ENCODE measurements at places on chromosomes 5 and 9.
A peak's percentile ranks its signal among the peaks of the same experiment; 100 is the strongest.

DNA sequence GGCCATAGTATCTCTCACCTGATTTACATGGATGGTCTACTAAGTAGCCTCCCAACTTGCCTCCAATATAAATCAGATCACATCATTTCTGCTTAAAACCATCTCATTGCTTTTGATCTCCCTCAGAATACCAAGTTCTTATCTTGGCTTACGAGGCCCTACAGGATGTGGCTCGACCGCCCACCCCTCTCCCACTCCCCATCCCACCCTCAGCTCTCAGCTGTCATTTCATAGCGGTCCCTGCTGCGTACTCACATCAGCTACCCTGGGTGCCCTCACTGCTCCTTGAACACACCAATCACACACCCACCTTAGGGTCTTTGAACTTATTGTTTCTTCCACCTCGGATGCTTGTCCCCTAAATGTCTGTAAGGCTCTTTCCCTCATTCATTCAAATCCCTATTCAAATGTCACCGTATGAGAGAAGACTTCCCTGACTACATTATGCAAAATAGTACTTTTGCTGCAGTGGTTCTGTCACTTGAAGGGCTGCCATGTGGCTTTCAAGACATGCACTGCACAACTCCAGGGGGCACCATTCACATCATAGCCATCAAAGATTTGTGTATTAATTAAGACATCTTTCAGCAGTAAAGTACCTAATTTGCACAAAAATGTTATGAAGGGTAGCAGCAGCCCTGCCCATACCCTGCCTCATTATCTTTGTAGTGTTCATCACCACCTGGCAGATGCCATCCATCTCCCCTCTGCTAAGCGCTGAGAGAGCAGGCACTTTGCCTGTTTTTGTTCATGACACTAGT is 171.1 kb downstream of the ENC1 start:
- H3K27me3 ChIP-seq, result peaks cover 13% of the 10 kb centered on the region
- H3K4me1 ChIP-seq, result no peaks in the 10 kb centered on the region
- H3K4me3 ChIP-seq, result no peak overlapping the region
- no peaks in the 10 kb centered on the region for H3K36me3 ChIP-seq
- H3K27ac ChIP-seq, result no peak overlapping the region
- no peak for DNase-seq

GRCh38 chr5:115577741-115578140 is 24.5 kb downstream of the TICAM2 start:
- no peak overlapping the region for H3K27ac ChIP-seq
- H3K4me1 ChIP-seq, result peaks cover 2% of the 10 kb centered on the region
- H3K4me3 ChIP-seq, result no peak overlapping the region

GRCh38 chr9:22136461-22137096 is 127.5 kb upstream of the CDKN2B start:
- peaks cover 2% of the 10 kb centered on the region for H3K4me1 ChIP-seq
- H3K4me3 ChIP-seq, result no peak overlapping the region
- DNase-seq, result no peak

GRCh38 chr5:95826949-95827891 is 4.7 kb upstream of the GLRX start:
- no peak for DNase-seq
- no peak overlapping the region for H3K4me3 ChIP-seq
- H3K27ac ChIP-seq, result no peak overlapping the region
- H3K27me3 ChIP-seq, result no peaks in the 10 kb centered on the region
- no peaks in the 10 kb centered on the region for H3K36me3 ChIP-seq
- peaks cover 41% of the 10 kb centered on the region for H3K4me1 ChIP-seq

- H3K27ac ChIP-seq, result no peak overlapping the region
- no peak for DNase-seq
- no peak overlapping the region for H3K4me3 ChIP-seq
- H3K4me1 ChIP-seq, result no peaks in the 10 kb centered on the region
- no peaks in the 10 kb centered on the region for H3K36me3 ChIP-seq
Observed at GRCh38 chr5:59840200-59840601, 53.3 kb downstream of the PDE4D start.

DNA sequence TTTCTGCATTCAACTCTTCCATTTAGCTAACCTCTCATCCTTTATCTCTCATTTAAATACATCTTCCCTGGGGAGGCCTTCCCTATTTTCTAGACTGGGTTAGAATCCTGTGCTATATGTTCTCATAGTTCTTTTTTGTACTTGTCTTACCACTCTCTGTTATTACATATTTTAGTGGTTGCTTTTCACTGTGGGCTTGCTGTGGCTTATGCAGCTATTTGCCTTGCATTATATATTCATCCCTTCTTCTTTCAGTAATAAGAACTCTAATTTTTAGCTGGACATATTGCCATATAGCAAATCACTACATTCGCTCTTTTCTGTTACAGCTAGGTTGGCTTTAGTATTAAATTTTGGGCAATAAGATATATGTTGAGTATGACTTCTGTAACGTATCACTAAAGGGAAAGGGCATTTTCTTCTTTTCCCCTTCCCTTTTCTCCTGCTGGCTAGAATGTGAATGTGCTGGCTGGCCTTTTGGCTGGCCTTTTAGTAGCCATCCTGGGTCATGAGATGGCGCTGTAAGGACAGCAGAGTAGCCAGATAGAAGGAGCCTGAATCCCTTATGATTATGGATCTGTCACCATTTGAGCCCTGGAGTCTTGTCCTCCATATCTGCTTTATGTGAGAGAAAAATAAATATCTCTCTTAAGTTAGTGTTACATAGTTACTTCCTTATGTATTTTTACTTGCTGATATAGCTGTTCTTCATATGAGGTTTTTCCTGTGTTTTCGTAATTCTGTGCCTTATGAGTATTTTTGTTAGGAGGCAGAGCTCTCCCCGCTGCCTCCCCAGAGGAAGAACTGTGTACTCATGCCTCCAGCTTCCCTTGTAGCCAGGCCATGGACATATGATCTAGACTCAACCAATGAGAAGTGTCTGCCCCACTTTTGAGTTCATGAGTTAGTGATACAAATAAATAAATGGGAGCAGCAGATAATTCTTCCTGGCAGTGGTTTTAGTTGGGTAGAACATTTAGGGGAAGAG is 65.8 kb downstream of the NDUFAF2 start:
- no peak overlapping the region for H3K27ac ChIP-seq
- no peaks in the 10 kb centered on the region for H3K27me3 ChIP-seq
- no peaks in the 10 kb centered on the region for H3K36me3 ChIP-seq
- no peaks in the 10 kb centered on the region for H3K4me1 ChIP-seq

GRCh38 chr5:149596712-149597111 is 15.4 kb downstream of the ARHGEF37 start:
- H3K4me3 ChIP-seq, result no peak overlapping the region
- no peak for DNase-seq
- H3K27ac ChIP-seq, result no peak overlapping the region
- peaks cover 2% of the 10 kb centered on the region for H3K4me1 ChIP-seq
- no peaks in the 10 kb centered on the region for H3K36me3 ChIP-seq

GRCh38 chr9:69012696-69013381 is 1.1 kb downstream of the PRKACG start:
- peak overlapping the region; percentile 40 for H3K4me3 ChIP-seq
- no peaks in the 10 kb centered on the region for H3K36me3 ChIP-seq
- peaks cover 51% of the 10 kb centered on the region for H3K27me3 ChIP-seq
- peaks cover 26% of the 10 kb centered on the region for H3K4me1 ChIP-seq

GRCh38 chr5:112248623-112249022 is 170.5 kb downstream of the EPB41L4A start:
- no peak overlapping the region for H3K27ac ChIP-seq
- H3K4me3 ChIP-seq, result no peak overlapping the region
- H3K4me1 ChIP-seq, result no peaks in the 10 kb centered on the region
- no peak for DNase-seq
- H3K36me3 ChIP-seq, result no peaks in the 10 kb centered on the region

GRCh38 chr5:56094579-56095361 is 100.0 kb upstream of the IL6ST start:
- H3K4me3 ChIP-seq, result no peak overlapping the region
- peak; percentile 40 for DNase-seq
- peaks cover 2% of the 10 kb centered on the region for H3K36me3 ChIP-seq
- no peak overlapping the region for H3K27ac ChIP-seq
- peaks cover 61% of the 10 kb centered on the region for H3K4me1 ChIP-seq

GRCh38 chr5:90916947-90917800 is 358.6 kb downstream of the ADGRV1 start:
- no peak for DNase-seq
- H3K36me3 ChIP-seq, result no peaks in the 10 kb centered on the region
- H3K4me3 ChIP-seq, result no peak overlapping the region

GRCh38 chr5:102863058-102863457 is 108.0 kb downstream of the PAM start:
- peaks cover 6% of the 10 kb centered on the region for H3K36me3 ChIP-seq
- no peak overlapping the region for H3K27ac ChIP-seq
- no peak for DNase-seq
- peaks cover 11% of the 10 kb centered on the region for H3K4me1 ChIP-seq
- peaks cover 18% of the 10 kb centered on the region for H3K27me3 ChIP-seq

DNA sequence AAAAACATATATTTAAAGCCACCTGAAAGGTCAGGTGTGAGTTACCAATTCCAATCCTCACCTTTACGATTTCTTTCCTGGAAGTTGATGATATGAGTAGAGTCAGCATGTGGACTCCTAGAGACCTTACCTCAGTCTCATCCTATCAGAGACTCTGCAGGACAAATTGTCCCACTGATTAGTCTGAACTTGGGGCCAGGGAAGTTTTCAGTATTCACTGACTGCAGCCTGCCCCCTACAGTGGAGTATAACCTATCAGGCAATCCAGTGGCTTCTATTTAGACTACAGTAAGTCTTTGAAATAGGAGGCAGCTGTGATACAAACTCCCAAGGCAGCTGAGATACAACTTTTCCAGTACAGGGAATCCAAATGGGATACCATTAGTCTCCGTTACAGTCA is 449.4 kb upstream of the CDH10 start:
- H3K4me3 ChIP-seq, result no peak overlapping the region
- DNase-seq, result no peak

GRCh38 chr5:33852319-33852718 is 39.5 kb downstream of the ADAMTS12 start:
- peaks cover 14% of the 10 kb centered on the region for H3K4me1 ChIP-seq
- H3K27ac ChIP-seq, result no peak overlapping the region
- H3K27me3 ChIP-seq, result peaks cover 31% of the 10 kb centered on the region
- DNase-seq, result no peak
- no peaks in the 10 kb centered on the region for H3K36me3 ChIP-seq

DNA sequence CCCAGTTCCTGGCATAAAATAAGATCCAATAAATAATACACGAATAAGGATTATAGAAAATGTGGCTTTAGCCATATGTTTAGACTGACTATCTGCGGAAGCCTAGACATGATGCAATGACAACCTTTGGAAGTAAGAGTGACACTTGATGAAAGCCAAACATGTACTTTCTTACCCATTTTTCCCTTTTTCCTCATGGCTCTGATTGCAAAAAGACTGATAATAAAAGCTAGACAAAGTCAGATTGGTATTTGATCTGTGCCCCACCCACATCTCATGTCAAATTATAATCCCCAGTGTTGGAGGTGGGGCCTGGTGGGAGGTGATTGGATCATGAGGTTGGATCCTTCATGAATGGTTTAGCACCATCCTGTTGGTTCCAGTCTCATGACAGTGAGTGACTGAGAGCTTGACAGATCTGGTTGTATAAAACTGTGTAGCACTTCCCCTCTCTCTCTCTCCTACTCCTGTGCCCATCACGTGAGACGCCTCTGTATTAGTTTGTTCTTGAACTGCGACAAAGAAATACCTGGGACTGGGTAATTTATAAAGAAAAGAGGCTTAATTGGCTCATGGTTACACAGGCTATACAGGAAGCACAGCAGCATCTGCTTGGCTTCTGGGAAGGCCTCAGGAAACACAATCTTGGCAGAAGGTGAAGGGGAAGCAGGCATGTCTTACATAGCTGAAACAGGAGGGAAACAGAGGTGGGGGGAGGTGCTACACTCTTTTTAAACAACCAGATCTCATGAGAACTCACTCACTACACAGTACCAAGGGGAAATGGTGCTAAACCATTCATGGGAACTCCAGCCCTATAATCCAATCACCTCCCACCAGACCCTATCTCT is 243.4 kb upstream of the PIK3R1 start:
- no peak for DNase-seq
- H3K36me3 ChIP-seq, result no peaks in the 10 kb centered on the region
- H3K4me1 ChIP-seq, result no peaks in the 10 kb centered on the region

DNA sequence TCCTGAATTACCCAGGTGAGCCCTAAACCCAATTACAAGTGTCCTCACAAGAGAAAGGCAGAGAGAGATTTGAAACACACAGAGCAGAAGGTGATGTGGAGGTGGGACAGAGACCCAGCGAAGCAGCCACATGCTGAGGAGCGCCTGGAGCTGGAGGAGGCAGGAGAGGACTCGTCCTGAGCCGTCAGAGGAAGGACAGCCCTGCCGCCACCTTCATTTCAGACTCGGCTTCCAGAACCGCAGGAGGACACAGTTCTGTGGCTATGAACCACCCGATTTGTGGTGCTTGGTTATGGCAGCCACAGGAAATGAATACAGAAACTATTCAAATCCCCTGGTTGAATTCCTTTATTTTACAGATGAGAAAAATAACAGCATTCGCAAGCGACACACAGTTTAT is 16.4 kb upstream of the FBP1 start:
- H3K4me1 ChIP-seq, result peaks cover 19% of the 10 kb centered on the region
- peak; percentile 19 for DNase-seq
- H3K36me3 ChIP-seq, result no peaks in the 10 kb centered on the region
- peak overlapping the region; percentile 62 for H3K4me3 ChIP-seq
- peak overlapping the region; percentile 55 for H3K27ac ChIP-seq

DNA sequence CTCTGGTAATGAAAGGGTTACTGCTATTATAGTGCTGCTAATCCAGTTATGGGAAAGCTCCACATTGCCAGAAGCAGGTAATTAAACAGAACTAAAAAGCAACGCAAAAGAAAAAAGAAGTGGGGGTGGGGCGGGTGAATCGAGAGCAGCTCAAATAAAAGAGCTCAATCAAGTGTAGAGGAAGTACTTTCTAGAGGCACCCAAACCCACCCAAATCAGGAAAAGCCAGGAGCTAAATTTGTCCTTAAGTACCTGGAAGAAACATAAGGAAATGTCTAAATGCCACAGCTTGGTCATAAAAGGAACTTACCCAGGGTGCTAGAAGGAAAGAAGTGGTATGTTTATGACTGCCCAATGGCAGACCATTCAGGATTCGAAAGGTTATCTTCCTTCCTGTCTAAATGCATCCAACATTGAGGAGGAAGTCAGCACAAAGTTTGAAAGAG is 2.4 kb upstream of the RNF145 start:
- no peaks in the 10 kb centered on the region for H3K27me3 ChIP-seq
- H3K36me3 ChIP-seq, result peaks cover 15% of the 10 kb centered on the region
- H3K4me1 ChIP-seq, result peaks cover 23% of the 10 kb centered on the region
- no peak overlapping the region for H3K27ac ChIP-seq
- no peak overlapping the region for H3K4me3 ChIP-seq
- no peak for DNase-seq

Data from activated CD4-positive, alpha-beta memory T cell treated with anti-CD3 and anti-CD28 coated beads, Interleukin-2, amount 10 ng/mL, durations not matched to agents 7 days and 5 days (primary cell).